ENCODE measurements at places on chromosomes 16 and 17. TPM values are rescaled to one million over a fixed set of nuclear protein-coding genes. Genes with fewer than 3 reads are reported as not detected.

DNA sequence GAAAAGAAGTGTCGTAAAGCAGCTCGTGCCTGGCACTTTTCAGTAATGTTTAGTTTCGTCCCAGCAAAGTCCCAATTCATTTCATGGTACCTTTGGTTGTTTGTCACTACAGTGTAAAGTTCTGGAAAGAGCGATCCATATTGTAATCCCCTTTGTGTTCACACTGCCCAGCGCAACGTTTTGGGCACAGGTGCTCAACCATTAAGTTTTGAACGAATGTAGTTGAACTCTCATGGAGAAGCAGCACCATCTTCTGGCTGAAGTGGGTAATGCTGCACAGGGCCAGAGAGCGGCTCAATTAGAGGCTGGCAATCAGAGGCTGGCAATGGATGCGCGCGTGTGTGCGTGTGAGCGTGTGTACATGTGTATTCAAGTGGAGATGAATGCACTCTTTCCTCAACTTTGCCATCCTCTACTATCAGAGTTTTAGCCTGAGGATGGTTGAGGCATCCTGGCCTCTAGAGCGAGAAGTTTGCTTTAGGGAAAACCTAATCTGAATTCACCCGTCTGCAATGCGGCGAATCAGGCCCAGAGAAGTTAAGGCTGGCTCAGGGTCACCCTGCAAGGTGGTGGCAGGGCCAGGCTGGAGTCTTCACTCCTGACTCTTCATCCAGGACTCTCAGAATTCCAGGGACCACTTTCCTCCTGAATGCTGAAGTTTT lies 29.9 kb downstream of the DYNLL2 start:
- peak; percentile 70 for DNase-seq

- peak; percentile 68 for DNase-seq
These were observed at the start of gene RRAD for GRCh38 chr16:66925322-66925840. RRAD (minus strand) TSS chr16:66925535; CDS start chr16:66925179, 356 bp downstream.

DNA sequence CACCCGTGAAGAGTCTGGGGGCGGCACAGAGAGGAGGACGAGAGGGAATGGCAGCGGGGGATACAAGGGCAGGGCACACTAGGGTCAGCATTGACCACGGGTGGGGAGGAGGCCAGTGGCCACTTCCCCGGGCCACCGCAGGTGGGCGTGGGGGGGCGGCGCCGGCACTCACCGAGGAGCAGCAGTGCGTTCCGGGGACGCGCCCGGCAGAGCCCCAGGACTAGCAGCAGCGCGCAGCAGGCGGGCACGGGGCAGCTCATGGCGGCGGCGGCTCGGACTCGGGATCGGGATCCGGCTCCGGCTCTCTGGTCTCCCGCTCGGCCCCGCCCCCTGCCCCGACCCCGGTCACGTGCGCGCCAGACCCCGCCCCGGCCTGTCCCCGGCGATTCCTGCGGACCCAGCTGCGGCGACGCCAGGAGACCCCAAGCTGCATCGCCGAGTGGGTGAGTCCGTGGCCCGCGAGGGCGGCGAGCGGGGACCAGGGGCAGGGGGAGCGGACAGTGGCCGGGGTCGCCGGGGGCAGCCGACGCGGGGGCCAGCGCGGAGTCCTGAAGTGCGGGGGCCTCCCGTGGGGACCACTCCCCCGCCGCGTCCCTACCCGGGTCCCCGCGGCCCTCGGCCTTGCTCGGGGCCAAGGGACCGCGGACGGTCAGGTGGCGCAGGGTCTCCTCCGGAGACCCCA lies at the start of the genes SGSH and SLC26A11:
Gene SGSH (minus strand): TSS at position 280 of the 682 bp plus-strand sequence. CDS start 20 bp downstream, at position 260.
Gene SLC26A11 (plus strand): TSS at position 374 of the 682 bp plus-strand sequence. CDS start 1,134 bp downstream, outside the sequence.
- DNase-seq: peak; percentile 86

- DNase-seq: no peak
These were observed 12.5 kb upstream of the C16orf95 start for GRCh38 chr16:87329436-87330256.

- DNase-seq: no peak
These were observed 208.7 kb downstream of the PRKCA start for GRCh38 chr17:66511135-66511534.

The ERI2 gene
- 9.8 TPM for total RNA-seq

GRCh38 chr16:76614269-76614668 lies 337.1 kb downstream of the CNTNAP4 start:
- no peak for DNase-seq

The KRT36 gene
- not detected for total RNA-seq

DNA sequence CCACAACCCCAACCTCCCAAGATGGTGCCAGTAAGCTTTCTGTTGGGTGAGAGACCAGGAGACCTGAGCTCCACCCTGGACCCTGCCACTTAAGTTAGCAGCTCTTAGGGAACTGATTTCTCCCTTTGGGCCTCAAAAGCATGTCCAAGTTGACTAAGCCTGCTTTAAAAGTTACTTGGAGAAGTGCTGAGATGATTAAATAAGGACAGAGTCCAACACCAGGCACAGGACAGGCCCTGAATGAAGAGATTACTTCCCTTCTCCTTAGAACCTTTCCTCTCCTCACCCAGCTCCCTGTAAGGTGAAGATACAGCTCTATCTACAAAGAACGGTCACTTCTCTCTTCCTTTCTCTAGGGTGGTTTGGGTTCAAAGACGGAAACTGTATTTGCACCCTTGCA lies 162.6 kb downstream of the XYLT1 start:
- DNase-seq: no peak

The YBX2 gene
- total RNA-seq: 0.77 TPM

The NUDT7 gene
- total RNA-seq: 54.2 TPM

DNA sequence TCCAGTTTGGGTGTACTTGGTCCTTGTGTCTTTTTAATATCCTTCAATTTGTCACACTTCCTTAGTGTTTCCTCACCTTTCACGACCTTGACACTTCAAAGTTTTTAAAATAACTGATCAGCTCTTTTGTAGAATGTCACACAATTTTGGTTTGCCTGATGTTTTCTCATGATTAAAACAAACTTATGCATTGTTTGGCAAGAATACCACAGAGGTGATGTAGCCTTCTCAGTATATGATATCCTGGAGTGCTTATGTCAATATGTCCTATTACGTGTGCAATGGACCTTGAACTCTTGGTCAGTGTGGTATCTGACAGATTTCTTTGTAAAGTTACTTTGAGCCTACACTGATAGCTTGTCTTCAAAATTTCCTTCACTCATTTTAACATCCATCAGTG lies 297.4 kb downstream of the CNTNAP4 start:
- no peak for DNase-seq

The MON1B gene
- total RNA-seq: 16.8 TPM

DNA sequence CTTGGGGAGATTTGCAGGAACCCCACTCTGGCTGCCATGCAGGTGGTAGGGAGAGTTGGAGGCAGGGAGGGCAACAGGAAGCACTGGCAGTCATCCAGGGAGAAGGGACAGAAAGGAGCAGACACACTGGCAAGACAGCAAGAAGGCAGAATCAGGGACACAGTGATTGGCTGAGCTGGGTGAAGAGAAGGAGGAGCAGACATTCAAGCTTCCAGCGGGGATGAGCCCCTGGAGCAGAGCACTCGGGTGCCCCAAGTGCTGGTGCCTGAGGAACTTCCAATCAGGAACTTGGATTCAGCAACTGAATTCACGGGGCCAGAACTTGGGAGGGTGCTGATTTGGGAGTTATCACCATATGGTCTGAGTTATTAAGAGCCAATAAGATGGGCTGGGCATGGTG lies 6.3 kb upstream of the ITGA3 start:
- DNase-seq: no peak

The GRB7 gene
- 1.1 TPM for total RNA-seq

The NETO2 gene
- total RNA-seq: 4.4 TPM

The OTOP2 gene
- not detected for total RNA-seq

DNA sequence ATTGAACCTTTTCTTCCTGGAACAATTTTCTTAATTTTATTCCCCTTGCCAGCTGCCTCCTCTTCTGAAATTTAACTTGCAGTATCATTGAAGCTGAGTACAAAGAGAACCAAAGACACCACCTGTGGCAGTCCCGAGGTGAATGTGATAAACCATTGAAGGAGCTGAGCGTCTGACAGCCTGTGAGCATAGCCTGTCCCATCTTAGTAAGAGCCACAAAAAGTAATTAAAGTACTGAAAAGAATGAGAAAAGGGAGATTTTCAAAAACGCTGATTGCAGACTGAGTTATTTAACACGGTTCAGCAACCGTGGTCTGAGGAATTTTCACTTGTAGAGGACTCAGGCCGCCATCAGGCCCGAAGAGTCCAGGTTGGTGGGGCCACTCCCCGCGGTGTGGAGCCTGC lies 27.2 kb upstream of the ST6GALNAC1 start:
- DNase-seq: no peak

GRCh38 chr16:733382-734207 lies 6.7 kb downstream of the HAGHL start:
- DNase-seq: no peak

- DNase-seq: no peak
These were observed 75.4 kb upstream of the ZNF423 start for GRCh38 chr16:49931266-49931665.

DNA sequence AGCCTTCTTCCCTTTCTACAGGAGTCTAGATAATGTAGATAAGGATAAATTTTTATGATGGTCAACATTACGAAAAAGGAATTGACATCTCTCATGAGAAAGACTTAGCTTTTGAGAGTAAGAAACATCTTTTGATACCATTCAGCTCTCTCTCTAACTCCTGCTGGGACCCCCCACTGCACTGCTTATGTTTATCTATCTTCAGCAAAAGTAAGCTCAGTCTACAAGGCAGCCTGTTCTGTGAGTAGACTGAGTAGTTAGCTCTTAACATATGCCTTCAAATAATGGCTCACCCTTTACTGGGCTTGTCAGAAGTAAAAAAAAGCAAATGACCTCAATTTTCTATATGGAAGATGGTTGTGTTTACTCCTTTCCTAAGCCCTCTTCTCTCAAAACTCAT lies 372.2 kb upstream of the CDH11 start:
- no peak for DNase-seq

- DNase-seq: no peak
These were observed 124.2 kb upstream of the SMURF2 start for GRCh38 chr17:64786337-64786736.

- DNase-seq: no peak
These were observed 236.1 kb downstream of the GRIN2A start for GRCh38 chr16:9946022-9946720.

DNA sequence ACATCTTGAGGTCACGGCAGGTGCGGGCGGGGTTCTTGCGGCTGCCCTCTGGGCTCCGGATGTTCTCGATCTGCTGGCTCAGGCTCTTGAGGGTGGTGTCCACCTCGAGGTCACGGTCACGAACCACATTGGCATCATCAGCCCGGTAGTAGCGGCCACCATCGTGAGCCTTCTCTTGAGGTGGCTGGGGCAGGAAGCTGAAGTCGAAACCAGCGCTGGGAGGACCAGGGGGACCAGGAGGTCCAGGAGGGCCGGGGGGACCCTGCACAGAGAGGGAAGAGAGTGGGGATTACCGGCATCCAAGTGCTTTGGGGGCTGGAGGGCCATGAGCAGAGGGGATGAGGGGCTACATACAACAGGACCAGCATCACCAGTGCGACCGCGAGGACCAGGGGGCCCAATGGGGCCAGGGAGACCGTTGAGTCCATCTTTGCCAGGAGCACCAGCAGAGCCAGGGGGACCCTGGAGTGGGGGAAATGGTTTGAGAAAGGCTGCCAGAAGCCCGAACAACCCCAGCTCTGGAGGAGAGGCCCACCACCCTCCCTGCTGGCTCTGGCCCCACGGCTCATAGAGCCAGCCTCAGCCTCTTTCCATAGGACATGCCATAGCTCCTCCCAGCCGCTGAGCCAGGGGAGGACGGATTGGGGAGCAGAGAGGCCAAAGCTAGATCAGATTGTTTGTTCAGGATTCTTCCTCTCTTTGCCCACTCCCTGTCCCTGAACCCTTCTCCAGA lies 14.6 kb downstream of the COL1A1 start:
- DNase-seq: no peak

DNA sequence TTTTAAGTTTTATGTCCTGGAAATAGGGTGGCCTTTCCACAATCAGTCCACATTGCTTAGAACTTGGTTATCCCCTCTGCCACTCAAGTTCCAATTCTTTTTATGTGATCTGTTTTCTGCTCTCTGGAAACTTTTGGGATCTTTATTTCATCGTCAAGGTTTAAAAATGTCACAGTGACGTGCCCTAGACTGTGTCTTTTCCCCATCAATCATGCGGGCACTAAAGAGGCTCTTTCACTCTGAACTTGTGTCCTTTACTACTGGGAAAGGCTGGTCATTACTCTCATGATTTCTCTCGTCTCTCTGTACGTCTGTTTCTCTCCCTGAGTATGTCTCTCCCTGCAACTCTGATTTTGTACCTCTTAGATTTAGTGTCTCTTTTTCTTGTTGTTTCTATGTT lies 189.8 kb upstream of the AXIN2 start:
- no peak for DNase-seq

The METTL9 gene
- total RNA-seq: 47.8 TPM

The KRTAP9-8 gene
- not detected for total RNA-seq
